Islet precursor cell (in vitro differentiated cells): ENCODE measurements at places on chromosomes 12 and 14.

DNA sequence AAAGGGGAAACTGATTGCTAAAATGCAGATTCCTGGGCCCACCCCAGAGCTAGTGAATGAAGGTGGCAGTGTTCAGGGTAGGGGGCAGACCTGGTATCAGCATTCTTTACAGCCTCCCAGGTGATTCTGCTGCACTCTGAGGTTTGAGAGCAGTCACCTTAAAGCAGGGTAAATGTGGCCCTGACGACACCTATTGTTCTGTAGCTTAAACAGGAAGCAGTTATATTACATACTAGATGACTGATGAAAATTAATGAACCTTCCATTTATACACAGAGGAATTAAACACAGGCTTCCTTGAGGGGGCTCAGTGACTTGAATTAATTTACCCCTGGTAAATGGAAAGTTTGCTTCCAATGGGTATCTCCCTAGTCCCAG lies 25.3 kb downstream of the NUAK1 start:
- no peak for DNase-seq

- peak; percentile 42 for DNase-seq
Observed at GRCh38 chr12:3535431-3535841, 44.4 kb downstream of the PRMT8 start.

DNA sequence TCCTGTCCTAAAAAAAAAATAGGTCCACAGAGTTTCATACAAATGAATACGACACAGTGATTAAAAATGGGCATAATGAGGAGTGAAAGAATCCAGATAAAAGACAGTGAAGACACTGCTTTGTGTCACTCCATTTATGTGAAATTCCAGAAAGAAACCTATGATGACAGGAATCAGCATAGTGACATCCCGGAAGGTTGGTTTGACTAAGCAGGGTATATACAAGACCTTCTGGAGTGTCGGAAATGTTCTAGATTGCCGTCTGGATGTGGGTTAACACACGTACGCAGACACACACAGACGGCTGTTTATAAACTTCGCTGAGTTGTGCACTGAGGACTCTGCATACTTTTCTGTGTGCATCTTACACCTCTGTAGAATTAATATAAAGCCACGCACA lies 13.2 kb upstream of the CACNA2D4 start:
- no peak for DNase-seq

DNA sequence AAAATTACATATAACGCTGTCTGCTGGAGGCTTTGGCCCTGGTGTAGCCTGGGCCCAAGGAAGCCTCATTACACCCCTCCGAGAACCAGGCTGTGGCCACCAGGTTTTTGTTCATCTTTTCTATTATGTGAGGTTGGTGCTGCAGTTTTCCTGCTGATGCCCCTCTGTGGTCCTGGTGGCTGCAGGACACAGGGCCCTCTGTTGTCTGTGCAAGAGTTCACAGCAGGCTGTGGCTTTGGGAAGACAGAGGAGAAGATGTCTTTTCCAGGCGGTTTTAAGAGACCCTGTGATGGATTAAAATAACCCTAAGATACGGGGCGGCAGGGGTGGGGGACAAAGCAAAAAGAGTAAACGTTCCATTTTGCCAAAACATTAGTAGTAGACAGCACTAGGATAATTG lies 121.5 kb downstream of the ADGRD1 start:
- DNase-seq = peak; percentile 30

GRCh38 chr12:22700106-22700505 lies 75.1 kb downstream of the ETNK1 start:
- no peak for DNase-seq

- no peak for DNase-seq
Observed at GRCh38 chr14:81437244-81437643, 37.1 kb upstream of the STON2 start.

DNA sequence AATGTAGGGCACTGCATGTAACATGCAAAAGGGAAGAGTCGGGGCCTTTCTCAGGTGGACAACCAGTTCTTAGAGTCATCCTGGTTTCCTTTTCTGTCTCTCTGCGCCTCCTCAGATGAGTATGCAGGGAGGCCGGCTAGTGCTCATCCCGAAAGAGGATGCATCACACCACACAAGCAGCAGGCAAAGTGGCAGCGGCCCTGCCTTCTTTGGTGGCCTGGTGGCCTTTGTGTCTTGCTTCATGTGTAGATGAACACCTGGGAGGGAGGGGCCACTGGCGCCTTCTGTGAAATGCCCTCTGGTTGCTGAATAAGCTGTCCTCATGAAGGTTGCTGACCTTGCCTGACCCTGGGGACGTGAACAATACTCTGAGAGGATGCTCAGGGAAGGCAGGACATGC lies 18.0 kb downstream of the SLC24A4 start:
- no peak for DNase-seq

GRCh38 chr12:25054783-25055144 lies 105.9 kb upstream of the BCAT1 start:
- no peak for DNase-seq

DNA sequence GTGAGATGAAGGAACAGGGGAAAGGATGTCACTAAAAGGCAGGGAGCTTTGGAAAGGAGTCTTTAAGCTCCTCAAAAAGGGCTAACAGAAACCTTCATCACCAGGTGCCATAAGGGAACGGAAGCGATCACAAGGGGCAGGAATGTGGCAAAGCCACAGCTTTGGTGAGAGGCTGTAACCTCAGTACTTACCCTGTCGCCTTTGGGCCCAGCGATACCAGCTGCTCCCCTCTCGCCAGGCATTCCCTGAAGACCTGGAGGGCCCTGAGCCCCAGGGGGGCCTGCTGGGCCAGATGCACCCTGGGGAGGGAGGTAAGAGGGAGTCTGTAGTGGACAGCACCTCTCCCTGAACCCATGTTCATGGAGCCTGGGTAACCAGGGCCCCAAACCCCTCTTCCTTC lies 18.9 kb downstream of the TMEM106C start:
- no peak for DNase-seq

GRCh38 chr12:12482150-12482761 lies 80.4 kb downstream of the DUSP16 start:
- no peak for DNase-seq

- peak; percentile 86 for DNase-seq
Observed at GRCh38 chr12:121776190-121777098, 17.0 kb downstream of the RHOF start.

- DNase-seq = no peak
Observed at GRCh38 chr12:101174541-101174940, 35.5 kb downstream of the SLC5A8 start.
